ENCODE measurements at places on chromosomes 7 and 10.

- no peak for DNase-seq
These were observed 79.1 kb downstream of the PIK3CG start for GRCh38 chr7:106944035-106944665.

DNA sequence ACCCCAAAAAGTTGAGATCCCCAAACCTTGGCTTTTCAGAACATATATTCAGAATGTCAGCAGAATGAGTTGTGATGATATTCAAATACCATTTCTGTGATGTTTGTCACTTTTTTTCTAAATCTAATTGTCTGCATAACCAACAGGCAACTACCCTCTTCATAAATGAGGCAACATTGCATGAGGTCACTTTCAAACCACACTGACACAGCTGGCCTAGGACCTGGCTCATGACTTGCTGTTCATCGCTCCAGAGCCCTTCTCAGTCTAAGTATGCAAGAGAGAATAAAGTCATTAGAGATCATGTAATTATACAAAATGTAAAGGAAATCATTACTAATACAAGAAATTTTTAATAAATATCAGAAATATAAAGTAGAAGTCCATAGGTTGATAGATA is 681.9 kb downstream of the GRM8 start:
- no peak for DNase-seq

GRCh38 chr7:116188-116981 is 76.0 kb upstream of the FAM20C start:
- DNase-seq: no peak

- DNase-seq: no peak
These were observed 65.3 kb downstream of the HGF start for GRCh38 chr7:81704595-81704994.

- no peak for DNase-seq
These were observed 223.4 kb downstream of the DOCK4 start for GRCh38 chr7:111982804-111983203.

DNA sequence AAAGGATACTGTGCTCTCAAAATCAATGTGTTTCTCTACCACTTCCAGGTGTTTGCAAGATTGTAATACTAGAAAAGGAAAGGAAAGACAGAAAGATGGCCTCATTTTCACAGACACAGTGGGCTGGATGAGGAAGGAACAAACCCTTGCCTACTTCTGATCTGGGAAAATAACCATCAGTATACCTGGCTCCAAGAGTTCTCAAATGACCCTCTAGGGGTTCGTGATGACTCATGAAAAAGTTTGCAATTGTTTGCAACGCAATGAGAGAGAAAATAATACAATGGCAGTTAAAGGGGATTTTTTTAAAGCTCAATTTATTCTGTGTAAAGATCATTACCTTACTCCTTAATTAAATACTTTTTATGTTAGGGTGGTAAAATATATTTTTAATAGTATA is 197.6 kb upstream of the INHBA start:
- no peak for DNase-seq

DNA sequence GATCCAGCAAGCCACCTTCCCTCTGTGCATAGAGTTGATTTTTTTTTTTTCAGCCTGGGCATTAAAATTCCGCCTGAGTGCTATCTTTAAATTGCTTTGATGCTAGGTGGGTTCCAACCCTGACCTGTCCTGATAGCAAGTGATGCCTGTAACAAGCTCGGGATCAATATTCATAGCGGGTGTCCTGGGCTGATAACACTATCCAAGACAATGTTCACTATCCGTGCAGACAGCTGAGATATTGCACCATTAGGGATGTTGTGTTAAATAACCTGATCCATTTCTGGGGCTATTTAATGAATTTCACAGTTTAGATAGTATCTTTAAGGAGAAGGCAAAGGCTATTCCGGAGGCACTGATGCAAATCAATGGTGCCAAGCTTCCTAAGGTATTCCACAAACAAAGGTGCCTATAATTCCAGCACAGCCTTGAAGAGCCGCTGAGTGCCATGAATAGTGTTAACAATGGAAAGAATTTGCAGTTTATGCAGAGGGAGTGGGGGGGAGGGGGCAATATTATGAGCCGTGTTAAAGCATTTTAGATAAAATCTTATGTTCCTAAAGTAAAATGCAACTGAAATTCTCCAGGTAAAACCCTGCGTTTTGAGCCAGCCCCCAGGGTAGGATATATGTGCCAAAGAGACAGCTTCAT is 4.2 kb upstream of the NKX1-2 start:
- no peak for DNase-seq

- no peak for DNase-seq
These were observed 1.8 kb upstream of the SP8 start for GRCh38 chr7:20788420-20788990.

- no peak for DNase-seq
These were observed 269.4 kb downstream of the MALRD1 start for GRCh38 chr10:19317952-19318351.
